ENCODE measurements at places on chromosomes 12 and 14. TPM values are rescaled to one million over a fixed set of nuclear protein-coding genes. Genes with fewer than 3 reads are reported as not detected.

Gene CLEC1B
- polyA plus RNA-seq = not detected

Gene TSPAN11
- 5.9 TPM for polyA plus RNA-seq

Gene PRH2
- not detected for polyA plus RNA-seq

Gene OR6C2
- not detected for polyA plus RNA-seq

Gene TAS2R9
- polyA plus RNA-seq = not detected

Gene ISCU
- 83.7 TPM for polyA plus RNA-seq

Gene MMP19
- 3.8 TPM for polyA plus RNA-seq

Gene OR8S1
- not detected for polyA plus RNA-seq

Data from hindlimb muscle (tissue), 1 donor.